ENCODE measurements at places on chromosomes 7 and 10.
A peak's percentile ranks its signal among the peaks of the same experiment; 100 is the strongest.

DNA sequence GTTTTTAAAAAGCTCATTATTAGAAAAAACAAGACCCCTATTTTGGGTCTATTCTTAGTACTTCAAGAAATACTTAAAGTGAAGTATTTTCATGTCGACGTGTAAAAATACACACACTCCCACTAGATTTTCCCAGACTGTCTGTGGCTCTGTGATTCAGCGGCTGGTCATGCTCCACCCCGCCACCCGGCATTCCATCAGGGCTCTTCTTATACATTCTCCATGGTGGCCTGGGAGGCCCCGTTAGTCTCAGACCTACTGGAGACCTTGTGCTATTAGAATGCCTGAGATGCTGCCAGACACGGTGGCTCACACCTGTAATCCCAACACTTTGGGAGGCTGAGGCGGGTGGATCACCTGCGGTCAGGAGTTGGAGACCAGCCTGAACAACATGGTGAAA, 13.1 kb downstream of the TECPR1 start:
- DNase-seq, result no peak

- peak; percentile 57 for DNase-seq
Observed at GRCh38 chr7:41777894-41778596, 75.2 kb upstream of the INHBA start.

DNA sequence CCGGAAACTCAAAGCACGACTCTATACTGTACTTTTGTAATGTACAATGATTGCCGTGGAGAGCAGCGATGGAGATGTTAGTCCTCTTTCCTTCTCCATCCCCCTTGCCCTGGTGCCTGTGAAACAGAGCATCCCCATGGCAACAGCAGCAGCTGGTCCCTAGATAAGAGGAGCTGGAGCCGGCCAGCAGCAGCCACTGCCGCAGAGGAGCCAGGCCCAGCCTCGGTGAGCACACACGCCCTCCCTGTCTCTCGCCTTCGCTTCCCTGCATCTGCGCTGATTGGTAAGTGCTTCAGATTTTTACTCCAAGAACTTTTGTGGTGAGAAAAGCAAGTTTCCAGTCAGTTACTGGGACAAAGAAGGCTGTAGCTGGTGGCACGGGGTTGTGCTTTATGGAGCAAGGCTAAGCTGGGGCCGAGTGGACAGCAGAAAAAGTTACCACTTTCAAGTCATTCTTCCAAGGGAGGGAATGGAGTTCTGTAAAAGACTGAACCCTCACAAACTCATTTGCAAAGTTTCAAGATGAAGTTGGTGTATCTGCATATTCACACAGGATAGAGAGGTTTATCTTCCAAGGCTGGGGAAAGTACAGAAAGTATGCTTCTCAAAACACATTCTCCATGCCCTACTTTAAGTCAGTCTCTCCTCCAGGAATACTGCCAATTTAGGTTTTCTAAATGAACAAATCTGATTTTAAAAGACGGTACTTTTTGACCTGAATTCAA, at the start of gene PPP1R17:
TSS of gene PPP1R17 (plus strand) at position 192 of the 725 bp plus-strand sequence. CDS start 5,227 bp downstream, outside the sequence.
- no peak for DNase-seq

DNA sequence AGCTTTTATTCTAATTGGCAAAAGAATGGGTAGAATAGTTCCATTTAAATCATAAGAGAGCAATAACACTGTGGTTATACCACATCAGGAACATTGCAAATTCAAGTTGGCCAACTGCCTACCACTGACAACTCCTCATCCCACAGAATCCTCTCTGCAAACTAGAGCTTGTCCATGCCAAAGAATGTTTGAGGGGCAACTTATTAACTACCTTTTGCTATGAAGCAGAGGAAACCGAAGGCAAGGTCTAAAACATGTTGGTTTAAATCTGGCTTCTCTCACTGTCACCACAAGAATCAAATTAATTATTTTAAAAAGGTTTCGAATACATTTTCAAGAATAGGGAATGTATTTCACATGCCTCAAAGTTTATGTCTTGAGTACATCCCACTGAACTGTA, 36.0 kb downstream of the RHOBTB1 start:
- DNase-seq, result no peak

- DNase-seq, result no peak
Observed at GRCh38 chr7:12703881-12704280, 16.4 kb downstream of the ARL4A start.

- DNase-seq, result no peak
Observed at GRCh38 chr10:123245264-123245663, 91.1 kb downstream of the BUB3 start.

- DNase-seq, result no peak
Observed at GRCh38 chr10:75291805-75292204, 56.0 kb upstream of the COMTD1 start.

GRCh38 chr10:93742633-93743349, 14.9 kb upstream of the LGI1 start:
- no peak for DNase-seq

- no peak for DNase-seq
Observed at GRCh38 chr10:121803611-121804010, 124.2 kb downstream of the ATE1 start.

GRCh38 chr7:154917808-154918160, 85.1 kb downstream of the PAXIP1 start:
- DNase-seq, result no peak

- no peak for DNase-seq
Observed at GRCh38 chr7:51267169-51267568, 49.4 kb downstream of the COBL start.

DNA sequence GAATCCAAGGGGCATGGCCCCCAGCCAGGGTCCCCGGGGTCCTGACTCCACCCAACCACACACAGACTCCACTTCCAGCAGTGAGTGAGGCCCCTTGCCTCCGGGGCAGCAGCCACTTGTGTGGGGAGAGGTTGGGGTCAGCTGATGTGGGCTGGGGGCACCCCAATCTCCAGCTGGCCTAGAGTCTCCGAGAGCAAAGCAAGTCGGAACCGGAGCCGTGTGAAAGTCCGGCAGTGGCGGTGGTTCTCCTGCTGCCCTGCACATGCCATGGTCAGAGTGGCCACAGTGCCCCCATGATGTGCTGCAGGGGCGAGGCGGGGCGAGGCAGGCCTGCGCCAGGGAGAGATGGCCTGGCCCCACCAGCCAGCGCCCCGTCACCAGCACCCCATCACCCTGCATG, 74.6 kb downstream of the PDGFA start:
- no peak for DNase-seq

DNA sequence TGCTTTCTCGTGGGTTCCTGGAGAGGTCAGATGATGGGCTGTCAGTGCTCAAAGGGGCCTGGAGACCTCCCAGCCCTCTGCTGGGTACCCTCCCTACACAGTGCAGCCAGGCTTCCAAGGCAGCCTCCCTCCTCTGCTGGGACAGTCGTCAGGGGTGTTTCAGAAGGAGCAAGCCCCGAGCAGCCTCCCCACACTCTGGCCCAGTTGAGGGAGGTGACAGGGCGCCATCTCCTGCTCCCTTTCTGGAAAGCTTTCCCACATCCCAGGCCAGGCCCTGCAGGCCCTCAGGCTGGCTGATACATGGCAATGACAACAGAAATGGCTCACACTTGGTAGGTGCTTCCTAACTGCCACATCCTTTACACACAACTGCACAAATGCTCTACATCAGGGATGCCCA, 32.1 kb downstream of the KCNMA1 start:
- DNase-seq, result no peak

GRCh38 chr10:78556705-78557432, 511.9 kb upstream of the ZMIZ1 start:
- no peak for DNase-seq

DNA sequence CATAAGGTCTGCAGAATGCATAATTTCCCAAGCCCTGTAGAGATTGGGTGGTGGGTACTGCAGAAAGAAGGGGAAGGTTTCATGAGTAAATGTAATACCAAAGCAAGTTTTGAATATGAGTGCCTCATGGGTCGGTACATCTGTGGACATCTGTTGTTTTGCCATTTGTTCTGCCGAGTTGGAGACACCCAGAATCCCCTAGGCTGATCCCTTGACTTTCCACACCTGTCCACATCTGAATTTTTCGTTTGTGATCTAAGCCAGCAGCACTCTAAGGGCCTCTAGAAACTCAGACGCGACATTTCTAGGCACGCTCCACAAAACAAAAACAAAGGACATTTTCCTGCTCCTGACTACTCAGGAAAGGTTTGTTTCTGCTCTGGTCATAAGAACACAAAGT, 11.7 kb upstream of the SLF2 start:
- no peak for DNase-seq

DNA sequence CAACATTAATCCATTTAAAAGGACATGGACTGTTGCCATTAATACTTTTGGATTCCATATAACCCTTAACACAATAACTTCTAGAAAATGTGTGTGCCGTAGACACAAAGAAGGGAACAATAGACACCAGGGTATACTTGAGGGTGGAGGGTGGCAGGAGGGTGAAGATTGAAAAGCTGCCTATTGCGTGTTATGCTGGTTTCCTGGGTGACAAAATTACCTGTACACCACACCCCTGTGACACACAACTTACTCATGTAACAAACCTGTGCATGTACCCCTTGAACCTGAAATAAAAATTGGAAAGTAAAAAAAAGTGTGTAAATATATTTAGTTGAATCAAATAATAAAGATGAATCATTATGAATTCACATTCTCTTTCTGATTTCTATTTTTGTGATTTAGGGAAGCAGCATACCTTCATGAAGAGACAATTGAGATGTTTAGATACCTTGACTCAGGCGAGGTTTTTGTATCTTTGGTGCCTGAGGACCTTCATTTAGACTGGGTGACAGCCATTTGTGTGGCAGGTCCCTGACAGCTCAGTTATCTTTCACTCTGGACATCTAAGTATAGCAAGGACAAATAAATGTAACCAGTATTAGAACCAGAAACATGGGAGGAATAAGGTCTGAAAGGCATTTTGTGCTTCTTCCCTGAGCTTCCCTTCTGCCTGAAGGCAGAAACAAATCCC, 28.7 kb downstream of the GIMAP8 start:
- peak; percentile 76 for DNase-seq

DNA sequence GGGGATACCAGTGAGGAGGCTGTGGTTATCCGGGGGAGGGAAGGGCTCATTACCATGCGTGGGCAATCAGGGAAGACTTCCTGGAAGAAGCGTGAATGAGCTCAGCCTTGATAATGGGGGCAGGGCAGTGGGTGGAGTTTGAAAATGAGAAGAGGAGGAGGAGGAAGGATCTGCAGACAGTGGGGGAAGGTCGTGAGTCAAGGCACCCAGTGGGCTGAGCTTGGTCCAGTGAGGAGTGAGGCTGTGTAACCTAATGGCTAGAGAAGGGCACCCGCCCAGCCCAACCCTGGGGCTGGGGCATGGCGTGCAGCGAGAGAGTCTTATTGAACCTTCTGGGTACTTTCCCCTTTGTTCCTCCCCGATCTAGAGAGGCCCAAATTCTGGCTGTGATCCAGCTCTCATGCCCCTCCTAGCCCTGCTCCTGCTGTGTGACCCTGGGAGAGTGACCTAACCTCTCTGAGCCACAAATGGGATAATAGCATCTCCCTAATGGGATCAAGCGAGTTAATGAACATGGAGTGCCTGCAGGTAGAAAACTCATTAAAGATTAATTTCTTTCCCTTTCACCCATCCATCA, 31.5 kb downstream of the CLIP2 start:
- DNase-seq, result no peak

GRCh38 chr10:121734589-121735045, 136.4 kb upstream of the FGFR2 start:
- DNase-seq, result no peak

DNA sequence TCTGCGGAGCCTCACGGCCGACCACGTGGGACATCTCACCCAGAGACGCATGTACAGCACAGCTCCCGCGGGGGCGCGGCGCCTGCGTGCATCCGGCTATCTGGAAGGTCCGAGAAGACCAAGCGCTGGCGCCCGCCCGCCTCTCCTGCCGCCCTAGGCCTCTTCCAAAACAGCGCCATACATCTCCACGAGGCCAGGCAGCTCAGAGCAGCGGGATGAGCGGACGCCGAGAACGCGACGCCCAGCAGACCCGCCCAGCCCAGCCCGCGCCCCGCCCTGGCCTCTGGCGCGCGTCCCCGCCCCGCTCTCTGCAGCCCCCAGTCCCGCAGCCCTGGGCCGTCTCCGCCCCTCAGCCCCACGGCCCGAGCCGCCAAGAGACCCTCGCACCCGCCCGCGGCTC, 20.3 kb upstream of the LANCL2 start:
- DNase-seq, result no peak

- DNase-seq, result peak; percentile 64
Observed at GRCh38 chr7:36670585-36671431, 53.5 kb downstream of the AOAH start.

DNA sequence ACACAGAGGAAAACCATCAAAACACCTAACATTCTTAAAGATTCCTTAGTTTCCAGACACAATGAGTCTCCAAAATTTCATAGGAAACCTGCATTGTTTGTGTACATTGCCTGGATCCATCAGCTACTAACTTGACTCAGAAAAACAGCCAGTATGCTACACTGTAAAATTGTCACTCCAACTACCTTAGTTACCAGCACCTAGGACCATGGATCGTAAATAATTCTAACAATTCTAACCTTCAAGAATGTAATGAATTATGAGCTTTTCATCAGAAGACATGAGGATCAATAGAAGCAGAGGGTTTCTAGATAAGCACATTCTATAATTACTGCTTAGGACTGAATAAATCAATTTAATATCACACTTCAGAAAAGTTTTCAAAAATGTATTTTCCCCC, 851.5 kb downstream of the SORCS1 start:
- DNase-seq, result no peak

DNA sequence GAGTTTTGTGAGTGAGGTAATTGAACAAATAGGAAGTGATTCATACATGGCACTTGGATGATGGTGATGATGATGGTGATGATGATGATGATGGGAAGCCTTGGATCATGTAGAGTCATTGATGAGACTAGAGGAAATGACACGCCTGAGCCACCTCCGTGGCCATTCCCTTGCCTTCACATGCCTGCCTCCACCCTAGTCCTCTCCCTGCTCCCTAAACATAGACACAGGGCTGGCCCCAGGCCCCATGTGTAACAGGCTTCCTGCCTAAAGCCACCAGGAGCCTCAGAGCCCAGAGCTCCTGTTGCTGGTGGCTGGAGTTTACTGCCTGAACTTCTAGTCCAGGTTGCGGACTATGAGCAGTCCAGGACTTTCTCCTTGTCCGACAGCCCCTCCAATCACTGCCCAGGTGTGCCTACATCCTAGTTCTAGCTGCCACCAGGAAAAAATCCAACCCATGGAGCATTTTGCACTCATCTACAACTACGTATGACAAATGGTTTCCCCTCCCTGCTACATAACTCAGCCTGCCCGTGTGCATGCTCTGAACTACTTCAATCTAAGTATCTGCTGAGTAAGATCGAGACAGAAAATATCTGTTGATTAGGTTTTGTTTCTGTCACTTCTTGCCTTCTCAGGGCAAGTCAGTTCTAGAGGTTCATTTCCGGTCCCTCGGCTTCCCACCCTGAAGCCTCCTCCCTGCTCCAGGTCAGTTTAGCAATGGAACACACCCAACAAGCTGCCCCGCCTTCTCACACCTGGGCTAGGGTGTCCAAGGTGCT, 35.5 kb upstream of the KDM7A start:
- DNase-seq, result peak; percentile 33

GRCh38 chr10:27485986-27486385, 18.1 kb upstream of the RAB18 start:
- DNase-seq, result no peak

- DNase-seq, result no peak
Observed at GRCh38 chr7:15327001-15327400, 234.8 kb downstream of the AGMO start.

Measured in CD4-positive, alpha-beta T cell treated with Interferon gamma for 1 hour (primary cell).